ENCODE measurements at places on chromosomes 2 and 18.

- DNase-seq: no peak
Observed at GRCh38 chr18:69444221-69444620, 43.5 kb downstream of the DOK6 start.

GRCh38 chr2:66153941-66154340 is 281.0 kb upstream of the MEIS1 start:
- DNase-seq: no peak

- DNase-seq: no peak
Observed at GRCh38 chr2:319059-319600, 31.2 kb upstream of the ALKAL2 start.

DNA sequence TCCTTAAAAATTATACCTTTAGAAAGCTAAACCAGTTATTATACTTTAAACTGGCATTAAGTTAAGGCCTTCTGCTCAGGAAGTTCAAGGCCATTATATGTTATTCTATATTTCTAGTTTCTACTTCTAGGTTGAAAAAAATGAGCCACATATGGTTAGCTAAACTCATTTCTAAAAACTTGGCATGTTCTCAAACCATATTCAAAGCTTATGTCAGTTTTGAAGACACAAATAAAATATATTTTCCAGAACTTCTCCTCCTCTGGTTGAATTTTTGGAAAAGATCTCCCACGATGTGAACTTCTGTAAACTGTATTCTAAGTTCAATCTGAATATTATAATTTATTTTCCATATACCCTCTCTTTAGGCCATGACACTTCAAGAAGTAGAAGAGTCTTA is 103.5 kb downstream of the NYAP2 start:
- DNase-seq: no peak

- no peak for DNase-seq
Observed at GRCh38 chr2:21451403-21451802, 327.6 kb downstream of the TDRD15 start.

All from muscle of arm (tissue), 14 donors.